ENCODE measurements at places on chromosomes 5 and 9. TPM values are rescaled to one million over a fixed set of nuclear protein-coding genes. Genes with fewer than 3 reads are reported as not detected.
A peak's percentile ranks its signal among the peaks of the same experiment; 100 is the strongest.

DNA sequence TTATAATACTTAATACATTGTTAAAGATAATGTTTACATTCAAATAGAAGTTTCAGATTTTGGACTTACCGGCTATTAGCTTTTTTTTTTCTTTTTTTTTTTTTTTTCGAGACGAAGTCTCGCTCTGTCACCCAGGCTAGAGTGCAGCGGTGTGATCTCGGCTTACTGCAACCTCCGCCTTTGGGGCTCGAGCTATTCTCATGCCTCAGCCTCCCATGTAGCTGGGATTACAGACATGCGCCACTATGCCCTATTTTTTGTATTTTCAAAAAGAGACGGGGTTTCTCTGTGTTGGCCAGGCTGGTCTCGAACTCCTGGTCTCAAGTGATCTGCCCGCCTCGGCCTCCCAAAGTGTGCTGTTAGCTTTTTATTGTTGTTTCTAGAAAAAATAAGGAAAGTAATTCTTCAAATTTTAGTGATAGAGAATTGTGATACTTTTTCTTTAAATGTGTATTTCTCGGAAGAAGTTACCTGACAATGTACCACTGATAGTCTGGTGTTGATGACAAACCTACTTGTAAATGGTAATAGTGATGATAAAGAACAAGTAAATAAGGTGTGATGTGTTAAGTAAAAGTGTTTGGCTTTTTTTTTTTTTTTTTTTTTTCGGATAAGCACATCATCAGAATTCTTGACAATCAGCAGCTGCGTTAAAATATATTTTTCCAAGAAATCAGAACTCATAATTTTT, 2.7 kb downstream of the CDC42SE2 start:
- no peak for DNase-seq

The TEK gene
- total RNA-seq = 22.2 TPM

The PTPRD gene
- 6.1 TPM for total RNA-seq

- DNase-seq = no peak
Observed at GRCh38 chr9:129617167-129617566, 3.7 kb downstream of the C9orf50 start.

The LHX3 gene
- total RNA-seq = not detected

DNA sequence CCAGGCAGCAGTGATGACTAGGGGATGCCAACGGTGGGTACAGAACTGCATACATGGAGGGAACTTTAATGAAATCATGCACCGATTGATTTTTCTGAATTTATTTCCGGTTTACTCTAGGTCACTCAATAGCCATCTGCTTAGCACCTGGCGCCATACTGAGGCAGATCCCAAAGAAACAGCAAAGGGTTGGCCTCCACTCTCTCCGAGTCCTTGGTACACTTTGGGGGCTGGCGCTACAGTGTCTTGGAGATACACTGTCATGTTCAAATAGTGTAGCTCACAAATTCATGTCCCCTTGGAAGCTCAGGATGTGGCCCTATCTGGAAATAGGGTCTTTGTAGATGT, 116.3 kb downstream of the BOD1 start:
- DNase-seq = no peak

- DNase-seq = no peak
Observed at GRCh38 chr5:68086439-68086838, 129.1 kb upstream of the PIK3R1 start.

The EIF4E1B gene
- not detected for total RNA-seq

DNA sequence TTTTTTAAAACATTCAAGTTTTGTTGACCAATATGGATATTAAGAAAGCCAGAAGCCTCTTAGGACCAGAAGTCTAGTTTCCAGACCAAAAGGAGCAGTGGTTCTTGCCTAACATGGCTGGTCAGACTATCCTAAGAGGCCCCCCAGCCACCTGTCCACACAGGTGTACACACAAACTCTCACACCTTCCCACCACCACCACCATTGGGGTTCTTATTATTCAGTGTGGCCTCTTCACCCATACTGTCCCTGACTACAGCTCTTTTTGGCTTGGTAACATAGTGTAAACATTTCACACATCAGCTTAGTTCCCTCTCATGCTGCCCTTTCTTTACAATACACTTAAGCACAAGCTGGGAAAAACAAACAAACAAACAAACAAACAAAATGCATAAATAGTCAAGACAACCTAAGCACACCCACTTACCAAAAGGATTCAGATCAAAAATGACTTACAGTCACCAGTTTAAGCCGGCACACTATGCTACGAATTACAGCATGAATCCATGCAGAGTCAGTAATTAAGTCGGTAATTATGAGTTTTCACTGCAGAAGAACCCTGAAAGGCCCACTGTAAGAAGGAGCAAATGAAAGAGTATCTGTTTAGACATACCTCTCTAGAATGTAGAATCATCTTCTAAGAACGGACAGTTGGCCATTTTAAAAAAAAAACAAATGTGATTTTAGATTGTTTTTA, 9.5 kb downstream of the LHFPL2 start:
- no peak for DNase-seq

- DNase-seq = no peak
Observed at GRCh38 chr5:150515446-150515845, 7.5 kb downstream of the NDST1 start.

DNA sequence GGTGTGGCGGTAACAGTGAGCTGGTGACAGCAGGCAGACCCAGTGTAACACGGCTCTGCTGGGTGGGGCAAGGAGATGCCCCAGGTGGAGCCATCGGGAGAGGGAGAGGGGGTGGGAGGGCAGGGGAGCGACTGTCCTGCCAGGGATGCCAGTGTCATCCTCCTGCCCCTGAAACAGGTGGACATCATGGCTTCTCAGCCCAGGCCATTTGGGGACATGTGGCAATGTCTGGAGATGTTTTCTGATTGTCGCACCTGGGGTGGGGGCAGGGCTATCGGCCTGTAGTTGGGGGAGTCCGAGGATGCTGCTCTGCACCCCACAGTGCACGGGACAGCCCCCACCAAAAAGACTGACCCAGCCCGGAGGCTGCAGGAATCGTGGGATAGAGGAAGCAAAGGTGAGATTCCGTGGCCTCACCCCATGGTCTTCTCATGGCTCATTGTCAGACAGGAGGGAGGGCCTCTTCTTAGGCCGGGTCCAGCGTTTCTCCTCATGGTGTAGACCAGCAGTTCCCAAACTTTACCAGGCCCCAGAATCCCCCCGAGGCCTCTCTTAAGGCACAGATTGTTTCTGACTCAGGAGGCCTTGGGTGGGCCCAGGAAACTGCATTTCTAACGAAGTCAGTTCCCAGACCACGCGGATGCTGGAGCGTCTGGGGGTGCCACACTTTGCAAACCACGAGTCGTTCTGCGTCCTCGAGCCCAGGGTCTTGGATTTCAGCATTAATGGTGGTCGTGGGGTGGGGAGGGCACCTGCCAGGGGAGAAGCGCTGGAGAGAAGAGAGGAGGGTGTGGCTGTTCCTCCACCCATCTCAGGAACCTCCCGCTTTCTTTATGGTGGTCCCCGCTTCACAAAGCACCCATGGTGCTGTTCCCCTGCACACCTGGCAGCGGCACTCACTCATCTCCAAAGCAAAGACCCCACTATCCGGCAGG, 11.0 kb downstream of the COL5A1 start:
- peak; percentile 20 for DNase-seq

The PCDH1 gene
- total RNA-seq = 17.2 TPM
